Stimulated activated CD8-positive, alpha-beta memory T cell treated with anti-CD3 and anti-CD28 coated beads, Interleukin-2, amount 100 ng/mL, for 1 hour (primary cell): ENCODE measurements at places on chromosomes 7 and 10.

DNA sequence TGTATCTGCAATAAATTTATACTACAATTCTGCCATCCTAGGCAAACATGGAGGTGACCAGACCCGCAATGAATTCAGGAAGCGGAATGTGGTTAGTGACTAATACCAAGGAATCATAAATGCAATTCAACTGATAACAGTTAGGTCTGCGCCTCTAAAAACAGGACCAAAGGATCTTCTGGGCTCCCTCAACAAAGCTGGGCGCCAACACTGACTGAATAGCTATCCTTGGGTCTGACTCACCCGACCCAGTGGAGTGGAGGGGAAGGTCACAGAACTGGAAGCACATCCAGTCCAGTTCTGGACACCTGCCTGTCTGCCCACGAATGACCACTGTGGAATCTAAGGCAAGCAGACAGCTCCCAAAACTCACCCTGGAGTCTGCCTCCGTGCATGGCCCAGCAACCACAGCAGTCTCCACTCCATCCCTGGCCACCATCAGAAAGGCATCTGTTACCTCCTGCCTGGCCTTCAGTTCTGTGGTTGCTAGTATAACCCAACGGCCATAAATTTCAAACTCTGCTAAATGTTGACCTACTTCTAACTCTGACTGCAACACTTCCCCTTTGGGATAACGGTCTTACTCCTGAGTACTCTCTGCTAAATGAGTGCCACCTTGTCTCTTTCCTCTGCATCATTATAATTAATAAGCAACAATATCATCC lies 43.0 kb upstream of the DLX6 start:
- DNase-seq = no peak

DNA sequence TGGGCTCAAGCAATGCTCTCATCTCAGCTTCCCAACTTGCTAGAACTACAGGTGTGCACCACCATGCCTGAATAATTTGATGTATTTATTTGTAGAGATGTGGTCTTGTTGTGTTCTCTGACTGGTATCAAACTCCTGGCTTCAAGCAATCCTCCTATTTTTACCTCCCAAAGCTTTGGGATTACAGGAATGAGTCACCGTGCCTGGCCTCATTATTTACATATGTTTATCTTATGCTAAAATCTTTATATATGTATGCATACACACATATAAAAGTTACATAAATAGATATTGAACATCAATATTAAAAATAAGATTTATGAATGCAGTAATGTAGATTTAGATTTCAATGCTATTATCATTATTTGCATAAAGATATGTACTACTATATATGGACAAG lies 1634.5 kb upstream of the LRRTM3 start:
- no peak for DNase-seq

DNA sequence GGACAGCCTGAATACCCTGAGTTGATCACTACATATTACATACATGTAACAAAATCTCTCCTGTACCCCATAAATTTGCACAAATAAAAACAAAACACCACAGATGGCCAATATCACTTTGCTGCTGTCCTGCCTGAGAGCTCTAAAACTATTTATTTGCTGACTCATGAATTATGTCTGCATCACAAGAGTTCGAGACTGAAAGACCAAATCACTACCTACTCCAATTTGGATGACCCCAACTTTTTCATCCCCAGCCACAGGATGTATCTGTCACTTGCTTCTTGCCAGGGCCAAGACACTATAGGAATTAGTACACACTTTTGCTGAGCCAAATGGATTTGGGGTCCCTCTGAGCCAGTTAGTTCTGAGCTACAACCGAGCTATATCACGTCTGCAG lies 409.7 kb upstream of the NFE2L3 start:
- no peak for DNase-seq

DNA sequence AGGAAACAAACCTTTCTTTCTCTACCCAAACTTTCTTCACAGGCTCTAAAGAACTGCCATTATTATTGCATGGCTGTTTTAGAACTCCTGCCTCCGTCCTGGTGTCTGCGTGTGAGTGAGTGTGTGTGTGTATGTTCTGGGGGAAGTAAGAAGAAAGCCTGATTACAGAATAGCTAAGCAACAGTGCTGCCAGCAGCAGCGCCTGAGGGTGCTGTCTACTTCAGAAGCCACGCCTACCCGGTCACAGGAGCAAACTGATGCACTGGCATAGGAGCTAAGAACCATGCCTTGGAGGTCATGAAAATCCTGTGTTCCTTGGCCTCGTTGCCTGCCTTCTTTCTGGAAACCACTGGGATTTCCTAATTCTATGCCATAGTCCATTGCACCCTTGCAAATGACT lies 25.2 kb downstream of the LIPK start:
- DNase-seq = no peak

- DNase-seq = no peak
Measured at GRCh38 chr7:31340603-31341002, at the start of gene NEUROD6. Gene NEUROD6 (minus strand): TSS chr7:31340726. CDS start chr7:31339268, 1,458 bp downstream.

DNA sequence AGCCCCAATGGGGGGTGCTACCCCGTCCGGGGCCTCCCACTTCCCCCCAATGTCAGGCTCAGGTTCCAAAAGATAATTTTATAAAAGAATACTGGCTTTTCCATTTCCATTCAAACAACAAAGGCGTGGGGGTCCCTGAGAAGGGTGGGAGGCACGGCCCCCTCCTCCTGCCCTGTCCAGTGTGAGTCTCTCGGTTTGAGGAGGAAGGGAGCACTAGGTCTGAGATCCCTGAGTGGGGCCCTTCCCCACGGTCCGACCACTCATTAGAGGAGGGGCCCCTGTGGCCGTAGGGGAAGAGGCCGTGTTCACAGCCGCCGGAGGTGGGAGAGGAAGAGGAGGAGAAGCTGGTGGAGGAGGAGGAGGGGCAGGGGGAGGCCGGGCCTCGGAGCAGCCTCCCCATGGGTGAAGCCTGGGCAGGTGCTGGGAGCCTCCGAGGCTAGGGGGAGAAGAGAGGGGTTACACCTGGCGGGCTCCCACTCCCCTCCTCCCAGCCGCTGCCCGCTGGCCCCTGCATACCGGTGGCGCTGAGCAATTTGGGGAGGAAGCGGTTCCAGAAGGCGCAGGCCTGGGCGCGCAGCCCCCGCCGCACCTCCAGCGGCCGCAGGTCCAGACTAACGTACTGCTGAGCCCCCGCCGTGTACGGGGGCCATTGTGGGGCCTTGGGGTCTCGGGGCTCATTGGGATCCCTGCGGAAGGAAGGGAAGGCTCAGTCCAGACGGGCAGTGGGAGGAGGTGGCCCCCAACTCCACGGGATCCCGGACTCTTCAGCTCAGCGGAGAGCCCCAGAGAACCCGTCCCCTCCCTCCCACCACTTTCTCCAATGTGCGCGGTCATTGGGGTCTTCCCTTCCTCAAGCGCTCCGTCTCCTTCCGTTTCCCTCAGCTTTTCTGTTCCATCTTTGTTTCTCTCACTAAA lies 1.4 kb upstream of the UFSP1 start:
- DNase-seq = no peak

GRCh38 chr7:15327001-15327400 lies 234.8 kb downstream of the AGMO start:
- DNase-seq = no peak

DNA sequence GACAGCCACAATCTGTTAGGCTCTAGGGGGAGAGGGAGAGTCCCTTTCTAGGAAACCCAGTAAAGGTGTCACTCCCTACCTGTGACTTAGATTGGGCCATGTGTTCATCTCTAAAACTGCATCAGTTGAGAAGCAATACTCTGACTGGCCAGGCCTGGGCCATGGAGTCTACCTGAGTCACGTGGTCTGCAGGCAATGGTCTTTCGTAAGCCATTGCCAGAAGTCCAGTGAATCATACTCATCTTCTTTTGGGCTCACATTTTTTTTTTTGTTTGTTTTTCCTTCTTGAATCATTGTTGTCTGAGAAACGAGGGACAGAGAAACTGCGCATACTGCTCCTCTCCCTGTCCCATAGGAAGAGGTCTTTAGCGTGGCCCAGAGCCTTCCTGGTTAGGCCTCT lies 215.6 kb downstream of the CCSER2 start:
- DNase-seq = no peak

GRCh38 chr10:118383063-118383689 lies 41.1 kb upstream of the FAM204A start:
- no peak for DNase-seq

DNA sequence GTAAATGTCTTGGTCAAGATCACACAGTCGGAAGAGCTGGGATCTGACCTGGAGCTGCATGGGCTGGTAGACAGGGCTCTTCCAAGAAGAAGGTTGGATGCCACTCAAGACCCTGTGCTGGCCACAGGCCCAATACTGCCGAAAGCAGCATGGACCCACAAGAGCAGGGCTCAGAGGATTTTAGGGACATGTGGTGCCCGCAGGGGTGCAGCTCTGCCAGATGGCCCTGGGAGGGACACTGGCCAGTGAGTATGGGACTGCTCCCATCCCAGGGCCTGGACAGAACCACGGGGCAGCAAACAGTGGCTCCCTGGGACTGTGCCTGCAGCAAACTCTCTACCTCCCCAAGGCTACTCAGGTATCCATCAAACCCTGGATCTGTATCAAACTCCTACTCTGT lies 12.4 kb downstream of the MAT1A start:
- no peak for DNase-seq

- DNase-seq = no peak
Measured at GRCh38 chr10:12628153-12628552, 278.8 kb downstream of the CAMK1D start.

DNA sequence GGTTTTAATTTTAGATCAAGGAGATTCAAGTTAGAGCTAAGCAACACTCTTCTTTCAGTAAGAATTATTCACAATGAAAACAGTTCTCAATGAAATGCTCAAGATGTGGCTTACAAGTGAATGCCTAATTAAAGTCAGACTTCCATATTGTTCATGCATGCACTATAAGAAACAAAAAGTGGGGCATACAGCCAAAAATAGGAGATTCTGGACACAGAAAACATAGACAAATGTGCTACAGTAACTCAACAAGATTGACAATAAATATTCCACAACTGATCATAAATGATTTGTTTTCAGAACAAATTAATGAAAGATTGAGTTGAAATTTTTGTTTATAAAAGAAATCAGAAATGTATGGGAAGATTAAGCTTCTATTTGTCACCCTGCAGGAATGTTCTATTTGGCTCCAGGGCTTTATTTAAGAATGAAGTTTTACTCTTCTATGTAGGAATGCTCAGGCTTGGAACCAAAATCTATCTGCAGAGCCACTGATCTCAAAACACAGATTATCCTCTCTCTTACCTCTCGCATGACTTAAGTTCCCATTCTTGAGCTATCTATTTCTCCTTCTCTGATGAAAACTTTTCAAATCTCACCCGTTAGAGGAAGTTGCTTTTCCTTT lies 89.0 kb upstream of the PIP4K2A start:
- no peak for DNase-seq

- no peak for DNase-seq
Measured at GRCh38 chr7:69246758-69247157, 351.5 kb upstream of the AUTS2 start.
